ENCODE measurements at places on chromosomes 4 and X. TPM values are rescaled to one million over a fixed set of nuclear protein-coding genes. Genes with fewer than 3 reads are reported as not detected.

FGG gene
- total RNA-seq, result not detected

SRPX2 gene
- total RNA-seq, result 143 TPM

MAGEB10 gene
- not detected for total RNA-seq

USP17L11 gene
- not detected for total RNA-seq

FRMPD4 gene
- not detected for total RNA-seq

MAB21L2 gene
- total RNA-seq, result 2.8 TPM

EDA gene
- 2.8 TPM for total RNA-seq

TMPRSS11B gene
- total RNA-seq, result not detected

C4orf36 gene
- 0.50 TPM for total RNA-seq

GPR82 gene
- not detected for total RNA-seq

SH3RF1 gene
- 27.1 TPM for total RNA-seq

EDA2R gene
- total RNA-seq, result 9.9 TPM

ING2 gene
- 7.7 TPM for total RNA-seq

SFRP2 gene
- not detected for total RNA-seq

DMP1 gene
- not detected for total RNA-seq

KLKB1 gene
- not detected for total RNA-seq

FRG2 gene
- total RNA-seq, result not detected

PI4K2B gene
- 45.1 TPM for total RNA-seq

SSX3 gene
- total RNA-seq, result not detected

PYURF gene
- 122 TPM for total RNA-seq

SPANXN2 gene
- total RNA-seq, result not detected

PCDH18 gene
- 0.27 TPM for total RNA-seq

AKAP4 gene
- not detected for total RNA-seq

TENM3 gene
- total RNA-seq, result 25.7 TPM

YY2 gene
- total RNA-seq, result 2.3 TPM

CT45A9 gene
- not detected for total RNA-seq

MTCP1 gene
- 2.3 TPM for total RNA-seq

UGT2B15 gene
- total RNA-seq, result not detected

NEXMIF gene
- not detected for total RNA-seq

RADX gene
- total RNA-seq, result 0.27 TPM

SYN1 gene
- total RNA-seq, result not detected

Data from thoracic aorta endothelial cell (primary cell).